ENCODE measurements at places on chromosomes 13 and 19.

DNA sequence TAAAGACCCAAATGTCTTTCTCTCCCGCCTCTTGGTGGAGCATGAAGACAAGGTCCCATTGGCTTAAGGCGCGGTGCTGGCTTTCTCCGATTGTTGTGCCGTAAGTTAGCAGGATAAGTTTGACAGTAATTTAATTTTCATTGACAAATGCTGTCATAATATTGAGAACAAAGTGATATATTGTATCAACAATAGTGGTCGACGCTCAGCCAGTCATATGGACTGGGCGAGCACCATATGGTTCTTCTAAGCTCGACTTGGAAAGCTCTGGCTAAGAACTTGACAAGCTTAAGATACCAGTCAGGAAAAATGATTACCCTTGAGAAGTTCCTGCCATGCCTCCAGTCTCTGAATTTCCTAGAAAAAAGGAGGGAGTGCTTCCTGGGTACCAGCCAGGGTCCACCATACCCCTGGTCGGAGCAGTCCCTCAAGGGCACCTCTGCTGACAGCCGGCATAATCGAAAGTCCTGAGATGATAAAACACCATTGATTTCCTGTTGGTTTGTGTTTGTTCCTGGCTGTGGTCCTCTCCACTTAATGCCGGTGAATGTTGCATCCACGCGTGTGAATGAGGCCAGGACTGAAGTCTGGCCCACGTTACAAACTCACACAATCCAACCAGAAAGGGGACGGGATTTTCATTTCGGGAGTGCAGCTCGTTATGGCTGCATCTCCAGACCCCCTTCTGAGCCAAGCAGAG lies 262.1 kb downstream of the ZNF536 start:
- DNase-seq: no peak

GRCh38 chr19:21321996-21322395 lies 7.2 kb downstream of the ZNF708 start:
- no peak for DNase-seq

DNA sequence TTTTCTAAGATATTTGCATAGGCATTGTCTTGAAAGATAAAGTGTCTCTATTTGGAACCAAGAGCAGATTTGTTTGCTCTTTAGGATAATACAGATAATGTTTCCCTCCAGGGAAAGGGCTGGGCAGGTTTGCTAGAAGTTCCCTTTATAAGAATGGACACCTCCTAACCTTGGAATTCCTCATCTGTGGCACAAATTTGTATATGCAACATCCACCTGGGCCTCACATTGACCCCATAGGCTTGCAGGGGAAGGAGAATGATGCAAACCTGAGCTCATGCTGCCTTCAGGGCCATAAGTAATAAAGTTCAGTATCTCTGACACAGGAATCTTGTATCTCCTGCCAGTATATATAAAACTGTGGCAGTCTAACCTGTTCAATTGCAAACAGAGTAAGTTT lies 508.4 kb upstream of the MIR17HG start:
- no peak for DNase-seq

DNA sequence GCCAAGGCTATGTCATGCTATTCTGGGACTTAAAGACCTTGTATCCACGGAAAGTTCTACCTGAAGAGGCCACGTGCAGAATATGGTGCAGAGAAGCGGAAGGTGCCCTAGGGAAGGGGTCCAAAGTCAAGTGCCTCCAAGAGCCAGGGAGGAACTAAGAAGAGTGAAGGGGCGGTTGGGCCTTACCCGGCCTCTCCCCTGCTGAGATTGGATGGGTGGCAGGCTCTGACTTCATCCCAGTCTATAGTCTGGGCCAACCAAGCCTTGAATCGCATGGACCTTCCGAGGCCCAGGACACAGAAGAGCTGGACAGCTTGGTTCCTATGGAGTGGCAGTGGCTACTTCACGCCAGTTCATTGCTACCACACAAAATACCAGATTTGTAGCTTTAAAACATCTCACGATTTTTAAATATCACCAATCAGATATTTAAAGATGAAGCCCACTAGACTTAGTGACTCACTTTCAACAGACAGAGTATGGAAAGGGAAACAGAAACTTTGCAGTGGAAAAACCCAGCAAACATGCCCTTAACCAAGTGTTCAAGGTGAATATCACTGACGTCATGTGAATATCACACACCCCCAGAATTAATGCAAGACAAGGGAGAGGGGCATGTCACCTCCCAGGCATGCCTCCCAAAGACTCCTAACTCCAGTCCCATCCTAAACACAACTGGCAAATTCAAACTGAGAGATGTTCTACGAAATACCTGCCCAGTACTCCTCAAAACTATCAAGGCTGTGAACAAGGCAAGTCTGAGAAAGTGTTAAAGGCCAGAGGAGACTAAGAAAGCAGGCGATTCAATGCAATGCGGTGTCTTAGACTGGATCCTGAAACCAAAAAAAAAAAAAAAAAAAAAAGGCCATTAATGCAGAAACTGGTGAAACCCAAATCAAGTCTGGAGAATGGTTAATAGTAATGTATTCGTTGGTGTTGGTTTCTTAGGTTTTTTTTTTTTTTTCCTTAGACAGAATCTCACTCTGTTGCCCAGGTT lies 10.2 kb downstream of the C19orf12 start:
- peak; percentile 56 for DNase-seq

GRCh38 chr13:95124959-95125358 lies 176.3 kb downstream of the ABCC4 start:
- no peak for DNase-seq

DNA sequence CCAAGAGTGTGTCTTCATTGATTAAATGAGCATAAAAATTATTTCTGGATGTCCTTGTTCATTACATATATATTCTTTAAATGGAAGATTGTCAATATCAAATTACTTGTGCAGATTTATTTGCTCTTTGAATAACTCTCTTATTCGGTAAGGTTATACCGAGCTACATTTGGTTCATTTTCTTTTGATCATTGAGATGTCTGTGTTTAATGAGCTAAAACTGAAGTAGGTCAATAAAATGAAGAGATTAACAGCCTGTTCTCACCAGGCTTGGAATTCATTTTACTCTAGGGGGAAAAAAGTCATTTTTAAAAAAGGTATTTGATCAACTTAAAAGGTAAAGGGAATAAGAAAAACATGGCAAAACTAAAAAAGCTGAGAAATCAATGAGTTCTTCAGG lies 10.6 kb downstream of the GPC5 start:
- DNase-seq: no peak

- DNase-seq: no peak
These were observed 1881.5 kb upstream of the PCDH20 start for GRCh38 chr13:63297163-63297562.

DNA sequence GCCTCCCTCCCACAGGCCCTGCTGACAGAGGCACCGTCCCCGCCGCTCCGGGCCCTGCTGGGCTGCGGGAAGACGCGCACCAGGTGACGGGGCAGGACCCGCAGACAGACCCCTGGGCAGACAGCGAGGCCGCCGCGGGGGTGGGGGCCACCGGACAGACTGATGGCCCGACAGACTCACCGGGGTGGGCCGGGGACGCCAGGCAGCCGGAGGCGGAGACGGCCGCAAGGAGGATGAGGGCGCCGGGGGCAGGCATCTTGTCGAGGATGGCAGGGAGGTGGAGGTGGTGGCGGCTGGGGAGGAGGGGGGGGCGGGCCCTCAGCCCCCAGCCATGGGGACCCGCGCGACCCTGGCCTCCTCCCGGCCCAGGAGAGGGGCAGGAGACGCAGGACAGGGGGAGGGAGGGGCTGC lies 309 bp downstream of the LMTK3 start:
- no peak for DNase-seq

DNA sequence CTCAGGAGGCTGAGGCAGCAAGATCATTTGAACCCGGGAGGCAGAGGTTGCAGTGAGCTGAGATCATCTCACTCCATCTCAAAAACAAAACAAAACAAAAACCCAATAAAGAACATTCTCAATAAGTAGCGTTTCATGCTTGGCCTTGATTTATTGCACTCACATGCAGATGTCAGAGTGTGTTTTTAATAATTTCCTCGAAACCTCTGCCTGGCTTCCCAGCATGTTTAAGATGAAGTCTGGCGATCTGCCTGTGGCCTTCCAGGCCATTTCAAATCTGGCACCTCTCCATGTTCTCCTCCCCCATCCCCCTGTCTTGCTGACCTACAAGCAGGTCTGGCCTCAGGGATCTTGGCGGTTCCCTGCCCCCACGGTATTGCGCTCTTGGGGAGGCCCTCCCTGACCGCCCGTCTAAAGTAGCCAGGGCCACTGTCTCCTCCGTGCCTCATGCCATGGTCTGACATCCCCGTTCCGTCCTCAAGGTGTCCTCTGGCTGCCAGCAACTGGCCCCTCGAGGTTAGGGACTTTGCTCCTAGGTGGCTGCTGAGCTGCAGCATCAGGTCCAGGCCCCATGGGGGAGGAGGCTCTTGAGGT lies 1.6 kb downstream of the WDR88 start:
- no peak for DNase-seq

GRCh38 chr19:43811837-43812236 lies 9.6 kb upstream of the LYPD5 start:
- no peak for DNase-seq

DNA sequence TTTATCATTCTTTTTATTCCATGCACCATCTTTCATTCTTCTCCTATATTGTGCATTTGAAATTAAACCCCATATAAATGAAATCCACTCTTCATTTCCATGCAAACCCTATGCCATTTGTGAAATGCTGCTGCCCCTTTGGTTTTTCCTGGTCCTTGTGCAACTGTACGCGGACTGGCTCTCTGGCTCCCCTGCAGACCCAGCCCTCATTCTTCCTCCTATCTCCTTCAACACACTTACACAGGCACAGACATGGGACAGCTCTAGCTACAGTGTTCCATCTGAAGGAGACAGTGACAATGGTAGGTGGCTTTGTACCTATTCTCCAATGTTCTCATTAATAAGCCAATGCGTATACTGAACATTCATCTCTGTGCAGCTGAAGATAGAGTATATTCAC lies 81.6 kb downstream of the ESD start:
- no peak for DNase-seq

GRCh38 chr13:86579662-86580061 lies 780.4 kb upstream of the SLITRK6 start:
- no peak for DNase-seq

- no peak for DNase-seq
These were observed 7.9 kb upstream of the ZNF606 start for GRCh38 chr19:58010507-58010906.

DNA sequence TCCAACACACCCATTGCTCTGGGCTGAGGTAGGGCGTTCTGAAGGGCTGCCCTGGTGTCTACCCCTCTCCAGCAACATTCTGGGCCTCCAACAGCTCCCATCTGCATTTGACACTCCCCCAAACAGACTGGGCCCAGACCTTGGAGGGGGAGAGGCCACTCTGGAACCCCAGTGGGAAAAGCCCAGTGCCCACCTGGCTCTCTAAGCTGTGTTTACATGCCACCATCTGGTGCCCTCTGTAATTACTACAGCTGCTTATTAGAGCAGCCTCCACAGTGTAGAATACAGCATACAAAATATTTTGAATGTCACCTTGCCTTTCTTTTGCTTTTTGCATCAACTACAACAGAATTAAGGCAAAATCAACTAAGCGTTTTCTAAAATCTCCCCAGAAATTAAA lies 35.8 kb upstream of the TM9SF2 start:
- DNase-seq: no peak

- DNase-seq: peak; percentile 21
These were observed 15.1 kb downstream of the CC2D1A start for GRCh38 chr19:13920940-13921747.

- no peak for DNase-seq
These were observed 22.9 kb upstream of the SHISA2 start for GRCh38 chr13:26074706-26075105.

- DNase-seq: no peak
These were observed 717 bp upstream of the NALCN start for GRCh38 chr13:101417043-101417406.

All from CD4-positive, alpha-beta T cell treated with Interleukin-4 for 4 hours (primary cell).